H9 (cell line): ENCODE measurements at places on chromosomes 16 and 17.

GRCh38 chr17:48546924-48547807 lies 2.3 kb upstream of the HOXB2 start:
- DNase-seq = no peak

- no peak for DNase-seq
These were observed 111.9 kb upstream of the TNRC6C start for GRCh38 chr17:77846531-77847085.

DNA sequence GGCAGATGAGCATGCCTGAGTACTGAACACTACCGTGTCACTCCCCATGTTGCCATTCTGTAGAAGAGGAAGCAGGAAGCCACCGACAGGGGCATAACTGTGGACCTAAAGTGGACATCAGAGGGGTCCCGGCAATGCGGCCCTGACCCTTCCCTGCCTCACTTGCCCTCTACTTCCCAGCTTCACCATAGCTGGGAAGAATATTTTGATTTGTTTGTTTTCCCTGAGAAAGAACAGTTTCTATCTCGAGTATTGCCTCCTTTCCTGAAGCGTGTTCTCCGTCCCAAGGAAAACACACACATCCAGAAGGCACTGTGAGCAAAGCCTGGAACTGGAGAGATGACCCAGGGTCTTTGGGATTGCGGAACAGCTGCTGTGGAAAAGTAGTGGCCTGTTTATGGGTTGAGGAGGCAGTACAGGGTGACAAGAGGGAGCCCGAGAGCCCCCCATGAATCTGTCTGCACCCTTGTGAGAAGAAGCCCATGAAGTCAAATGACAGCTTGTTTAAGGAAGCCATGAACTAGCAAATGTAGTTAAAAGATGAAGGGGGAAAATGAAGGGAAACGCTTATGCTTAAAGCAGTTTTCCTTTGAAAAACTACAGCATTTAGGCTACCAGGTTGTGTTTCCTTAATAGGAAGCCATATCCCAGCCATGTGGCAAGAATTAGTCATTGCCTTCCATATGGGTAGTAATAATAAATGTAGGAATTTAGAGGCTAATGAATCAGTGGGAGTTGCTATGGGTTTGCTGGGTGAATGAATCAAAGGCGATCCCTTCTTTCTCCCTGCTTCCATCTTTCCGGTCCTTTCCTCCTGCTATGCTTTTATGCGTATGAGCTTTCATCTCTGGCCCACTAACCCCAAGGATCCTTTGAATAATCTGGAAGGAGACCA lies 90.0 kb upstream of the TBX2 start:
- DNase-seq = no peak

DNA sequence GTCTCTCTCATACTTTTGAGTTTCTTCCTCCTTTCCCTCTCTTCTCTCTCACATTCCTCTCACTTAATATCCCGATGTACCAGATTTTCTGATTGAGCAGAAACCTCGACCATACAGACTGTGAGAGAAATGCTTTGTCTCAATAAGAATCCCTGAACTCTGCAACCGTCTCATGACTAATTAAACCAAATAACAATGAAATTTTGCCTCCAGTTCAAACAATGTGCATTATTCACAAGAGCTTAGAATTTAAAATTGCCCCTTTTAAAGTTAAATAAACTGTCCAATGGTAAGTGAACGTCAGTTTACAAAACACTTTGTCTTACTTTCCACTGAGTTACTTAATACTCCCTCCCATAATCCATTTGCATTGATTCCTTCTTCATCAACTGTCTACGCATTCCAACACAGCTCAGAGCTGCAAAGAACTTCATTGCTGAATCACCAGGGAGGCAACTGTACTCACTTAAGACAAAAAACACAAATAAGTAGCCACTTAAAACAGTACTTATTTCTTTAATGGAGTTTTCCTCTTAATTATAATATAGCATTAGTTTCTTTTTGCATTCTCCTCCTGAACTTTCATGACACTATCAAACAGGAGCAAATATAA lies 4.9 kb downstream of the CDH11 start:
- no peak for DNase-seq

DNA sequence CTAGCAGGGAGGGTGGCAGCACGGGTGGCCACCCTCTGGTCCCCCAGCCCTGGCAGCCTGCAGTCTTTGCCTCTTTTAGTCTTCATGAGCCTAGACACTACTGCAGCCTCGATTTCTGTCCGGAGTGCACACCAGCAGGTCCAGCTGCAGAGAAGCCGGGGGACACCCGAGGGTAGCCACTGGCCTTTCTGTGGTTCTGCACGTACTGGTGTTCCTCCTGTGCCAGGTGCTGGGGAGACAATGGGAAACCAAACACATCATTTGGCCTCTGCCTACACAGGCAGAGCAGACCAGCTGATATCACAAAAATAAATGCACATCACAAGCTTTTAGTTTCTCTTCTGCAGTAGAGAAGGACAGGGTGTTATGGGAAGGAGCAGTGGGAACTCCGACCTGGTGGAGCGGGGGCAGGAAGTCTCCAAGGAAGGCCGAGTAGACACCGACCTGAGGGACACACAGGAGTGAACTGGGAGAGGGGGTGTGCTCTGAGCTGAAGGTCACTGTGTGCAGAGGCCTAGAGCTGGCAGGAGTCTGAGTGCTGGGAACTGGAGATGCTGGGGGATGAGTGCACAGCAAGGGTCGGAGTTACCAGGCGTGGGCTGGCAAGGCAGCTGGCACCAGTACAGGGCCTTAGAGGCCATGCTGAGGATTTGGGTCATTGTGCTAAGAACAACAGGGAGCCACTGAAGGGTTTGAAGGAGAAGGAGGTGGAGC lies 23.1 kb downstream of the GPT2 start:
- no peak for DNase-seq

- no peak for DNase-seq
These were observed 10.6 kb downstream of the ATPAF2 start for GRCh38 chr17:18028114-18028951.

DNA sequence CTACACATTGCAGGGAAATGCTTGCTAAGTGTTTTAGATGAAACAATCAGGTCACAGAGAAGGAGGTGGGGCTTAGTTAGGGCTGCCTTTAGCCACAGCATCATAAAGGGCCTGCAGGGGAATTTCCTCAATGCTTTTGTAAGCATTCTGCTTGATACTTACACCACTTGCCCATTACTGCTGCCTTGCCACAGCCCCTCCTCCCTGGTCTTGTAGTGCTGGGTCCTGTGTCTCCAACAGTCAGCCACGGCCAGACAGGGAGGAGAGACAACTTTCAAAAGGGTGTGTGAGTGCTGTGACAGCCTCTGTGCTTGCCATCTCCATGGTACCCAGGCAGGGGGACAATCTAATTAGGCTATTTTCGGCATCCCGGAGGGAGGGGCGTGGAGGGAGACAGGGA lies 111.2 kb downstream of the SHISA9 start:
- peak; percentile 48 for DNase-seq

DNA sequence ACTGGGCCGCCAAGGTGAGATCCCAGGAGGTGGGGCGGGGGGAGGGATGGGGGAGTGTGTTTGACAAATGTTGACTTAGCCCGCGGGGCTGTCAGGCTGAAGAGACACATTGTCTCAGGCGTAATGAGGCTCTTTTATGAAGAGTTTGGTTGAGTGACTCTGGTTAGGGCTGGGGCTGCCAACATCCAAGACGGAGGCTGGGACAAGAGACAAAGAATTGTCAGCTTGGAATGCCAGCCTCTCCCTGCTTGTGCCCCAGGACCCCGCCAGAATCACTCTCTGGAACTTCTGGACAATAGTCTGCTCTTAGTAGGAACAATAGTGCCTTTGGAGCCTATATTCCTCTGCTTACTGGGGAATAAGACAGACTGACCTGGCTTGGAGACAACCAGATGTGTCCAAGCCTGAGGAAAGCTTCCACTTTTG lies 24.0 kb downstream of the PCTP start:
- no peak for DNase-seq

GRCh38 chr16:1632638-1632970 lies 20.4 kb downstream of the CRAMP1 start:
- DNase-seq = no peak

DNA sequence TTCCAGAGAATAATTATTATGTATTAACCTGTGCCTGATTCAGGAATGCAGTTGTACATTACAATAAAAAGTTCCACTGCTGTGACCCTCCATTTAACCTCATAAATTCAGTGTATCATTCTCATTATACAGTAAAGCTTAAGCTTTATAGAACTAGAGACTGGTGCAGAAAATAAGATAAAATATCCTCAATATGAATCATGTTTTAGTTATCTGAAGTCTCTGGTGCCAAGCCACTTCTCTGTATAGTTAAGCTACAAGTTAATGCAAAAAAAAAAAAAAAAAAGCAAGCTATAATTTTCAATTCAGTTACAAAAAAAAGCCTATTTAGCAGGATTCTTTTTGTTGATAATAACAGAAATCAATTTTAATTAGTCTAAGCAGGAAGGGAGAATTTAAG lies 22.4 kb upstream of the SMIM36 start:
- no peak for DNase-seq

GRCh38 chr16:49499869-49500610 lies 126.4 kb downstream of the C16orf78 start:
- no peak for DNase-seq

- DNase-seq = no peak
These were observed 1.9 kb downstream of the CDH13 start for GRCh38 chr16:82628711-82629110.

GRCh38 chr17:7249830-7250229 lies 1.7 kb downstream of the CTDNEP1 start:
- no peak for DNase-seq

DNA sequence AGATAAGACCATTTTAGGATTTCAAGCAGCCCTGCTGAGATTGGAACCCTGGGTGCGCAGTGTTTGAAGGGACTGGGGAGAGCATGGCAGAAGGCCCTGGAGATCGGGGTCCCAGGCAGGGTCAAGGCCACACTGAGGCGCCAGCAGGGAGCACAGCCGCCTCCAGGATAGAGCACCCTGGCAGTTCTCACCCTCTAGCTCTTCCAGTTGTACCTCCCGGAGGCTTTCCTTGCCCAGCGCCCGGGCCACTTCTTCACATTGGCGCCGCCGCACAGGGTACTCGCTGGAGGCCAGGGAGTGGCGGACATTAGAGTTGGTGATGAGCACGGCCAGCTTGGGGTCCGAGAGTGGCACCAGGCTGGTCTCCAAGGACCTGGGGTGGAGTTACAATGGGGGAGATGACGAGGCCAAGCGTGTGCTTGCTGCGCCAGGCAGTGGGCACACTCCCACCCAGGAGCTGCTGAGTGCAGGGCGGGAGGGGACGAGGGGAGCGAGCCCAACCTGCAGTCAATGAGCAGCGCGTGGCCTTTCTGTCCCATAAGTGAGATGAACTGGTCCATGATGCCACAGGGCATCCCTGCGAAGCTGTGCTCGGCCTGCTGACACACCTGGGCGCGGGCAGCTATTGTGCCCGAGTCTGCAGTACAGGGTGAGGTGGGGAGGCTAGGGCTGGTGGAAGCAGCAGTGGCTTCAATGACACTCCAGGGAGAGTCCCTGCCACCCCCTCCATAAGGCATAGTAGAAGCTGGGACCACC lies 2.3 kb downstream of the GALK1 start:
- DNase-seq = no peak

- DNase-seq = no peak
These were observed 14.6 kb upstream of the SLC38A7 start for GRCh38 chr16:58699151-58699550.

GRCh38 chr17:77437017-77437416 lies 296.2 kb downstream of the SEC14L1 start:
- DNase-seq = no peak

DNA sequence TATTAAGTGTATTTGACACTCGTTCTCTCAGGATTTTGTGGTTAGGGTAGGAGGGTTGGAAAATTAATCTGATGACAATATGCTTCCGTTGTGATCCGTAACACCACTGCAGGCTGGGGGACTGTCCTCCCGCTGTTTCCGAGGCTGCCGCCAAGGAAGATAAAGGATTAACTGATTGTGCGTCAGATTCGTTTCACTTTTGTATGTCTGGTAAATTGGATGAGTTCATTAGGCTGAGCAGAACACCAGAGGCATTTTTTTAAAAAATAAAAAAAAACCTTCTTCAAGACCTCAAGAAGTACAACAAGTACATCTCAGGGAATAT lies 486.7 kb upstream of the SALL1 start:
- DNase-seq = no peak

GRCh38 chr17:83018658-83019193 lies 60.7 kb upstream of the METRNL start:
- no peak for DNase-seq
